Ammon's horn (tissue), 1 donor: ENCODE measurements at places on chromosomes 12 and 14.

GRCh38 chr14:53350866-53351265 lies 197.7 kb upstream of the DDHD1 start:
- no peak for DNase-seq

DNA sequence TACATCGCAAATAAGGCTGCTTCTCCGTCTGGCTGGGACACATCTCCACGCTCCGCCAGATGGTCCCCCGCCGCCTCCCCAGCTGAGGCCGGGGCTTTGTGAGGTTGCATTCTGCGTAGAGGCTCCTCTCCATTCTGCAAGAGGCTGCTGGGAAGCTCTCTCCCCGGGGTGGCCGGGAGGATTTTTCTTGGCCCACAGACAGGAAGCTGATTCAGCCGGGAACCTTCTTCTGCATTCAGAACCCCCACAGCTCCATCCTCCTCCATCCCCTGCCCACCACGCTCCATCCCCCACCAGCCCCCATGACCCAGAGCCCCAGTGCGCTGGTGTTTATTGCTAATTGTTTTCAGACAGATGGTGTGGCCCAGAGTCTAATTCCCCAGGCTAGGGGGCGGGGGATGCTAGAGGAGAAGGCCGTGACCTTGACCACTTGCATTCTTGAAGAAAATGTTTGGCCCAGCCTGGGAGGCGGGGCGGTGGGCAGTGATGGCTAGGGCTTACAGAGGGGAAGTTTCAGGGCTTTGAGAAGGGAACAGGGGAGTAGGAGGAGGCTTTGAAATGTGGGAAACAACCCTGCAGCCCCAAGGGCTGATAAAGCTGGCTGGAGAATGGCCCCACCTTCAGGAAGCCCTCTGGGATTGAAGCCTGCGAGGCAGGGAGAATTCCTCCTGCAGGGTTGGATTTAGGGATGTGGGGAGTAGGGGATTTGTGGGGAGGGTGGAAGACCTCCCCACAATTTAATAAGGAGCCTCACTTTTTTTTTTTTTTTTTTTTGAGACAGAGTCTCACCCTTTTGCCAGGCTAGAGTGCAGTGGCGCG lies 88.5 kb upstream of the NCOR2 start:
- peak; percentile 91 for DNase-seq

DNA sequence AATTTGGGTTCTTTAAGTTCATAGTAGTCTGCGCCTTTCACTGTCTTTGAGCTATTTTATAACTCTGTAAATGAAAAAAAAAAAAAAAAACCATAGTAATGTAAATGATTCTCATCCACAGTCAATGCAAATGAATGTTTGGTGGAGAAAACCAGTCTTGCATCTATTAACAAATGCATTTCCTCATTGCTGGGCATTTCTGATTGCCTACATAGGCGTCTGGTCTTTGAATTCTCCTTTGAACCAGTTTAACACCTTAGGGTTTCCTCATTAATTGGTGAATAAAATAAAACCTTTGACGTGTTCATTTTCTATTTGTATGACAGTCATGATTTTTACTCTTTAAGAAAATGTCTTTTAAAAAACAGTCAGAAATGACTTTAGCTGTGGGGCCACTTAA lies 114.8 kb downstream of the C12orf75 start:
- no peak for DNase-seq

- no peak for DNase-seq
Observed at GRCh38 chr14:105442125-105442524, 22.5 kb downstream of the MTA1 start.

DNA sequence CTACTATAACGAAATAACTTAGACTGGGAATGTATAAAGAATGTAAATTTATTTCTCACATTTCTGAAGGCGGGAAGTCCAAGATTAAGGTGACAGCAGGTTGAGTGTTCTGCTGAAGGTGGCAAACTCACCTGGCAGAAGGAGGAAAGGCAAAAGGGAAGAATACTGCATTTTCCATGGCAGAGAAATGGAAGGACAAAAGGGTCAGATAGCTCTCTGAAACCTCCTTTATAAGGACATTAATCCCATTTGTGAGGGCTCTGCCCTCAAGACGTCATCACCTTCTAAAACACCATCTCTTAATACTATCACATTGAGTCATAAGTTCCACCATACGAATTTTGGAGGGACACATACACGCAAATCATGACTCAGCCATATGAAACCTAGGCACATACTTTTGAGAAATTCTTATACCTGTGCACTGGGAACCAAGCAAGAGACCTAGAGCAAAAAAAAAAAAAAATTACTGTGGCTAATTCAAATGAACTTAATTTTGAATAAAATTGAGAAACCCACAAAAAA lies 1669.3 kb upstream of the FLRT2 start:
- no peak for DNase-seq
